Right cardiac atrium (tissue), 5 donors: ENCODE measurements at places on chromosomes 6 and 20. TPM values are rescaled to one million over a fixed set of nuclear protein-coding genes. Genes with fewer than 3 reads are reported as not detected.
A peak's percentile ranks its signal among the peaks of the same experiment; 100 is the strongest.

THBS2 gene
- 20.6 TPM for total RNA-seq

GNAS-AS1 gene
- total RNA-seq, result 0.42 TPM

FAM217B gene
- total RNA-seq, result 25.6 TPM

VNN1 gene
- 0.80 TPM for total RNA-seq

FOXA2 gene
- total RNA-seq, result not detected

BEND6 gene
- 2.3 TPM for total RNA-seq

TIAM2 gene
- total RNA-seq, result 13.9 TPM

PSORS1C2 gene
- total RNA-seq, result not detected

C6orf132 gene
- total RNA-seq, result 2.4 TPM

VSX1 gene
- total RNA-seq, result not detected

VSTM2L gene
- 124 TPM for total RNA-seq

RIMS4 gene
- total RNA-seq, result 1.2 TPM

SLC17A9 gene
- 1.5 TPM for total RNA-seq

BTNL2 gene
- not detected for total RNA-seq

UTRN gene
- total RNA-seq, result 68.7 TPM

DNA sequence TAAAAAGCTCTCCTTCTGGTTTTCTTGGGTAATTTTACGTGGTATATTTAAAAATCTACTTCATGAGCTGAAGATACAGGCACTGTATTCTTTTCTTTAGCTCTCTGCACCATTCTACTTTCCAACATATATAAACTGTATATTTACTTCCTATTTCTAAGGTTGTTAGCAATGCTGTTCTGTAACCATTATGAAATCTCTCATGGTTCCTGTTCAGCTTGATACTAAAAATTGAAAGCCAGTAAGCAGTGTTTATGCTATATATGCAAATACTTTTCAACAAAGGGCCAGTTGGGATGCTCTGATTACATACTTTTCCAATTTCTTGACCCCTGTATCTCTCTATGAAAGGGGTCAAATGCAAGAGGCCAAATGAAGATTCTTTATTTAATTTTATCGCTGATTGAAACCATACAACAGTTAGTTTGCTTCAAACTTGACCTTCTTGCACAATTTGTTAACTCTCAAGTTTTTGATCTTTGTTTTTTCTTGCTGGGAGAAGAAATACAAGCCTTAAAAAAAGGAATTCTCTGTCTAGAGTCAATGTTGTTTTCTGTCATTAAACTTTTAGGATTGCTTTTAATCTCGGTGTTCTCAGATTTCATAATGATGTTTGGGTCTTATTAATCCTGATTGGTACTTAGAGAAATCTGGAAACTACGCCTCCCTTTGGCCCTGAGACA, 223.2 kb downstream of the PRL start:
- no peak for DNase-seq

DNA sequence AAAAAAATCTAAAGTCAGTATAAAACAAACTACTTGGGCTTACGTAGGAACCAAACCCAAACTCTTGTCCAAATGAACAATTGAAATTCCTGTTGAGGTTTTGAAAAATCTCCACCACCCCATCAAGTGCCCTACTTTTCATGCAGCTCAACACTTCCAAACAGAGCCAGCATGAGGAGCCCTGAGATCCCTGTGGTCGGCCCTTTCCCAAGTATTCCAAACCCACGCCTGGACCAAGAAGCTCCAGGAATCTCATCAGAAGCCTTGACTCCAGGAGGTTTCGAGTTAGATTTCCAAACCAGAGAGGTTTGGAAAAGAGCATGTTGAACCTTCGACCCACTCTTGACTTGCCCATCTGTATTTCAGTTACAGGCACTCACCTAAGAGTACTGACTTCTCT, 179.3 kb downstream of the MTFR2 start:
- DNase-seq, result no peak

- no peak for DNase-seq
Observed at GRCh38 chr20:24761220-24762065, 187.6 kb upstream of the CST7 start.

DNA sequence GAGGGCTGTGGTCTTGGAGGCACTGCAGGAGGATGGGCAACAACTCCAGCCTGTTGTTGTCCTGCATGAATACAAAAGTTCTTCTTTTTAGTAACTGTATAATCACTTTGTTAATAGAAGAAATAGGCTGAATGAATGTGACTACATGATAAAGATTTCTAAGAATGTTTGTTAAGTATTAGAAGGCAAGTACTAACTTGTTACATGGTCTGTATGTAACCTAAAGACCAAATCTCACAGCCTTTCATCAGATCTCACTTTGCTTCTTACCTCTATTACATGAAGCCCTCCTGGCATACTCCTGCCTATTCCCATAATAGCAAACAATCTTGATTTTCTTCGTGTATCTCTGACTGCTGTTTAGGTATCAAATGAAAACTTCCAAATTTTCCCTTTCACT, 73.4 kb downstream of the REPS1 start:
- no peak for DNase-seq

GRCh38 chr6:161220346-161220745, 53.5 kb downstream of the AGPAT4 start:
- DNase-seq, result no peak

- DNase-seq, result no peak
Observed at GRCh38 chr6:5325173-5325572, 63.9 kb downstream of the FARS2 start.

DNA sequence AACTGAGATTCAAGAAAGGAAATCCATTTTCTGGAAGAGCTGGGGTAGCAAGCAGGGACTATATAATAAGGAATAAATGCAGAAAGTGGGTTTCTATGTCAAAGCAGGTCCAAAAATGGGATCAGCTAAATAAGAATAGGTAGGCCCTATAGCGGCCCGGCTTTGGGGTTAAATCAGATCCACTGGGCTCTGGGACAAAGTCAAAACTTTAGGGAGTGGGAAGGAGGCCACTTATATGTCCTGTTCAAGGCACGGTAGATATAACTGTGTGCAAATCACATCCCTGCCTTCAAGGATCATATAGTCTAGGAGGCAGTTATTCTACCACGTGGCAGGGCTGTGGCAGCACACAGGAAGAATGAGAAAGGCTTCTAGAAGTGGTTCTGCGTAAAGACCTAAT, 191.4 kb upstream of the CDYL start:
- DNase-seq, result no peak

DNA sequence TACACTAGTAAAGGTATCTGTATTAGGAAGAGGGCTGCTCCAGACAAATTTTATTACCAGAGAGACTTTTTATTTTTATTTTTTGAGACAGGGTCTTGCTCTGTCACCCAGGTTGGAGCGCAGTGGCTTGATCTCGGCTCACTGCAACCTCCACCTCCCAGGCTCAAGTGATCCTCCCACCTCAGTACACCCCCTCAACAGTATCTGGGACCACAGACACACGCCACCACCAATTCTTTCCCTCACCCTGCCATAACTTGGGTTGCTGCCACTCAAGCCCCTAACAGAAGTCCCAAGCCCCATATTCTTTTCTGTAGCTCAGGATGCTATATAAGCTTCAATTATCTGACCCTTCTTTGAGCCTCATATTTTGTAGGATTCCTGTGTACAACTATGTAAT, 6.9 kb downstream of the BCL2L1 start:
- no peak for DNase-seq

DNA sequence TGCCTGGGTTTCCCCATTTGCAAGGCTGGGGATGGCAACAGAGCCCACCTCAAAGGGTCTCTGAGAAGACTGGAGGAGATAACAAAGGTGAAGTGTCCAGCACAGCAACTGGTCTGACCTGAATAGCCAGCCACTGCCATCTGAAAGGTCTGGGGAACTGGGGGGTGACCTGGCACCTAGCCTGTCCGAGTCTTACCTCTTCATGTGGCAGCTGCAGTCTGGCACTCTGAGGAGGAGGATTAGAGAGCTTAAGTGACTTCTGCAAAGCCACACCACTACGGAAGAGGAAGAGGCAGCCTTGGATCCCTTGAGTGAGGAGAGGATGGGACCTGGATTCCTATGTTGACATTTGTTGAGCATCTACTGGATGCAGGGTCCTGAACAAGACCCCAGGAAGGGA, 22.2 kb downstream of the C20orf203 start:
- DNase-seq, result no peak

GRCh38 chr6:110980648-110981047, 1.2 kb upstream of the RPF2 start:
- DNase-seq, result no peak

GRCh38 chr20:49727478-49727877, 13.8 kb upstream of the B4GALT5 start:
- DNase-seq, result no peak

- no peak for DNase-seq
Observed at GRCh38 chr20:56809668-56810067, 180.6 kb downstream of the TFAP2C start.

GRCh38 chr6:13452346-13453117, 34.9 kb downstream of the GFOD1 start:
- no peak for DNase-seq

DNA sequence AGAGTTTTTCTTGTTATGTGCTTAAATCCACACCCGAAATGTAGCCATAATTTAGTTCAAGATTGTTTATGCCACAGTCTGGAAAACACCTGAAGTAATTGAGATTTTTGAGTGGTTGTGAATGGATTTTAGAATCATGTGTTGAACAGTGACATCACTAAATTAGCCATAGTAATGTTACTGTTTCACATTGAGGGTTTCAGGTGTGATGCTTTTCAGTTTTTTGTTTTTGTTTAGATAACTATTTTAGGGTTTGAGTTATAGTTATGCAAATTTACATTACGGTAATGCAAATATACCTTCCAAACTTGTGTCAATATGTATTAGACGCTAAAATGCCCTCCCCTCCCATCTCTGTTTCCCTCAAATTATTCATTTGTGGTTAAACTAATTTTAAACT, 22.9 kb downstream of the QKI start:
- no peak for DNase-seq

- DNase-seq, result no peak
Observed at GRCh38 chr6:5950361-5950785, 56.4 kb downstream of the NRN1 start.

DNA sequence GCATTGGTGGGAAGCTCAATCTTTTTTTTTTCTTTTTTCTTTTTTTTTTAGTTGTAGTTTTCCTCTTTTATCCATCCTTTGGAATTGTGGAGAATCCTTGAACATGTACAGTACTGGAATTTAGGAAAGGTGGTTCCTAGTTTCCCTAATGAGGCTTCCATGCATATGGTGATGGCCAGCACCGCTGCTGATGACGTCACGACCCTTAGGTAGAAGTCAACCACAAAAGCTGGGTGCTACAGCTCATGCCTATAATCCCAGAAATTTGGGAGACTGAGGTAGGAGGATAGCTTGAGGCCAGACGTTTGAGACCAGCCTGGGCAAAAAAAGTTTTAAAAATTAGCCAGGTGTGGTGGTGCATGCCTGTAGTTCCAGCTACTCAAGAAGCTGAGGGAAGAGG, 79.3 kb upstream of the SOX4 start:
- no peak for DNase-seq

- DNase-seq, result no peak
Observed at GRCh38 chr6:130615816-130616215, 211.4 kb upstream of the SMLR1 start.

GRCh38 chr6:24249926-24250325, 107.9 kb downstream of the DCDC2 start:
- DNase-seq, result no peak

GRCh38 chr6:142943711-142944123, 1.3 kb downstream of the HIVEP2 start:
- DNase-seq, result no peak

- DNase-seq, result peak; percentile 84
Observed at GRCh38 chr6:57221936-57222742, at the start of gene RAB23. Gene RAB23, minus strand, starts transcription at chr6:57222307. Its CDS starts 11,927 bp downstream, at chr6:57210380.

DNA sequence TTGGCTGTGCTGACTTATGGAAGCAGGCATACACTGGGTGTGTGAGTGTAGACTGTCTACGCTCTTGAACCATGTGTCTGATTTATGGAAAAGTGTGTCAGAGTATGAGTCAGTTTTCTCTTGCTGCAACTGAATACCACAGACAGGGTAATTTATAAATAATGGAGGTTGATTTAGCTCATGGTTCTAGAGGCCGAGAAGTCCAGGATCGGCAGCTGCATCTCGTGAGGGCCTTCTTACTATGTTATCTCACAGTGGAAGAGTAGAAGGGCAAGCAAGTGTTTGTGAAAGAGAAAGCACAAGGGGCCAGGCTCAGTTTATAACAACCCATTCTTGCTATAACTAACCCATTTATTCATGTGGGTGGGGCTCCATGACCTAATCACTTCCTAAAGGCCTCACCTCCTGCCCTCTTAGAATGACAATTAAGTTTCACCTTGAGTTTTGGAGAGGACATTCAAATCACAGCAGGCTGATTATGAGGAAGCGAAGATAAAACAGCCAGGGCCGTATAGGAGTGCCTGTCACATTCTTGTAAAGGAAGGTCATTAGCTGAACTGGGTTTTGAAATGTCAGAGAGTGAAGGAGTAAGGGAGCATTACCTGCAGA, 6.7 kb downstream of the GPR31 start:
- no peak for DNase-seq

- no peak for DNase-seq
Observed at GRCh38 chr6:4041480-4041879, 37.5 kb downstream of the FAM217A start.

DNA sequence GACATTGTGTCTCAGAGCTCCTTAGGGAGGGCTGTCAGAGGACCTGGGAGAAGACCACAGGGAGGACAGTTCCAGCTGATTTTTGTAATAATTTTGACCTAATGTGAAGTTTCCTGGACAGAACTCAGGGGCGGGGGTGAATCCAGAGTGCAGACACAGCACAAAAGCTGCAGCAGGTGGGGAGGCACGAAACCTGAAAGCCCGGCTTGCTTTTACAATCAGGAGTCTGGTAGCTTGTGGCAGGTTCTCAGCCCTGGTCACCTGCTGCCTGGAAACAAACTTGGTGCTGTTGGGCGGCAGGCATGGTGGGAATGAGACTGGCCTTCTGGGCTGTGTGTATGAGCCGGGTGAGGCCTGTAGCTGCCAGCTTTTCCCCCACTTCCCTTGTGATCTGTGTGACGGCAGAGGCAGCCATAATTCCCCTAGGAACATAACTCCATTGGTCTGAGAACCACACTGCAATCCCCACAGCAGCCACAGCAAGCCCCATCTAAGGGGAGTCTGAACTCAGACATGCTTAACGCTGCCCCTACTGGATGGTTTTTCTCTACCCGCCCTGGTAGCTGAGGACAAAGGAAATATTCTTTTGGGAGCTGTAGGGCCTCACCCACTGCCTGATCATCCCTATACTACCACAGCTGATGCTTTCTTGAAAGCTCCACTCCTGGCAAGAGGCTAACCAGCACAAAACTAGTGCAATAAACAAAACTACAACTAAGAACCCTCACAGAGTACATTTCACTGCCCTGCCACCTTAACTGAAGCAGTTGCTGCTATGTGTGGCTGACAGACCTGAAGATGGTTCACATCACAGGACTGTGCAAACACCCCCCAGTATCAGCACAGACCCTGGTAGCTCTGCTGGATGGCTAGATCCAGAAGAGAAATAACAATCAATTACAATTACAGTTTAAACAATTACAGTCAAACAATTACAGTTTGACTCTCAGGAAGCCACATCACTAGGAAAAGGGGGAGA, 1055.1 kb upstream of the GJE1 start:
- DNase-seq, result no peak

DNA sequence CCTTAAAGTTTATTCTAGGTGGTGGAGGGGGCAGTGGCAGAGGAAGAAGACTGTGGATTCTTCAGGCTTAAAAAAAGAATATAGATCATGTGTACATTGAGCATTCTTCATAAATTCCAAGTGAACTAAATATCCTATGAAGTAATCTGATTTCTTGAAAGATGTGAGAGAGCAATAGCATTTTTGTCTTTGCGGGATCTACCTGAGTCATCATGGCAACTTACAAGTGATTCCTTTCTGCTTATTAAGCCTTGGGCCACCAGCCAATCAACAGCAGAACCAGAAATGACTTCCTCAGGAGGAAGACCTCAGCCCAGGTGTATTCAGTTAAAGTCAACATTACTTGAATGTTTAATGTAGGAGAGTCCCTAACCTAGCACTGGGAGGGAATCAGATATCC, 756.9 kb downstream of the TFAP2A start:
- DNase-seq, result no peak
